Non-pigmented ciliary epithelial cell (primary cell): ENCODE measurements at places on chromosomes 3 and 15.
A peak's percentile ranks its signal among the peaks of the same experiment; 100 is the strongest.

DNA sequence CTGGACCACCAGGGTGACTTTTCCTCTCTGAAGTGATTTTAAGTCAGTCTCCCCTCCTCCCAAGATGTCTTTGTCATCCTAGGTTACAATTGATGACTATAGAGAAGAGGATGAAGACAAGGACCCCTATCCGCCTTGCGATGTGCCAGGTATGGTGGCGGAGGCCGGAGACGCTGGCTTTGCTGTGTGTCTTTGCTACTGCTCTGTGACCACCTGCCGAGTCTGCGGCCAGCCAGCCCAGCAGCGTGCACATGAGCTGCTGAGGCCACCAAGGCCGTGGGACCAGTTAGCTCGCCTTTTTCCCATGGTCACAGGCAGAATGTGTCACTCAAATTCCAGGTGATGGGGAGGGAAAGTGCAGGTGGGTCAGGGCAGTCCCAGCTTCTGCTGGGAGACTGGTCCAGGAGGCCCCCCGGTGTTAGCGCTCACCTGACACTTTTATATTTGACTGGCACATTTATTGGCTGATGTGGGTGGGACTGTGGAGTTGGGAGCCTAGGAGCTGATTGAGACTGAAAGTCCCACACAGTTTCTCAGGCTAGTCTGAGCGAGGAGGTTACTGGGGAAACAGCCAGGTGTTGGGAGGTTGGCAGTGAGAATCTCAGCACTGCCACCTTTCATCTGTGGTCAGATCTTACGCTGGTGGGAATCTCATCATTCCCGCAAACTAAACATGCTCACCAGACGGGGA, 114.1 kb downstream of the CHDH start:
- no peak for DNase-seq

GRCh38 chr3:195187609-195188425, 83.1 kb downstream of the XXYLT1 start:
- DNase-seq: peak; percentile 53

- no peak for DNase-seq
These were observed 143.5 kb upstream of the SOX2 start for GRCh38 chr3:181568248-181568647.

GRCh38 chr15:26191193-26191592, 328.1 kb upstream of the ATP10A start:
- DNase-seq: no peak

DNA sequence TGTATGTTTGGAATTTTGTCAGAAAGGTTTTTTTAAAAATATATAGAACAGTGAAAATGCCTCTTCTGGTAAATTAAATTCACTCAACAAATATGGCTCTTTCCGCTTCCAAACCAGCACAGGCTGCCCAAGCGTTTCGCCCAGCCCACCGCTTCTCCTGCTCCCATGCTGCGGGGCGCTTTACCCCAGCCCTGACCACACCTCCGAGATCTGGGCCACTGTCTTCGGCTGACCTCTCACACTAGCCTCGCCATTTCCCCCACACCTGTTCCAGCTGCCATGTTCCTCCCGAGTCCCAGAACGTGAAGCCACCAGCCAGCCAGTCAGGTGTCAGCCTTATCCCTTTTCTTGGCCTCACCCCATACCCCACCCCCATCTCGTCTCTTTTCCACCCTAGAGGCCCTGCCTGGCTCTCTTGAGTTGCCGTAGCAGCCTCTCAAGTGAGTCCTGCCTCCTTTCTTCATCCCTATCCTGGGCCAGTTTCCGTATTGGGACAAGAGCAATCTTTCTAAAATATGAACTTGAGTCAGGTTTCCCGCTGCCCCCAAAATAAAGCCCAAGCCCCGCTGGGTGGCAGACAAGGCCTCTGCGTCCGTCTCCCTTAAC, 46.5 kb downstream of the SLC12A8 start:
- no peak for DNase-seq

GRCh38 chr15:78320183-78320582, 20.0 kb upstream of the CRABP1 start:
- no peak for DNase-seq

GRCh38 chr15:59723687-59724346, 34.7 kb upstream of the BNIP2 start:
- no peak for DNase-seq

- no peak for DNase-seq
These were observed 13.6 kb upstream of the ADAMTS17 start for GRCh38 chr15:100355342-100355741.

GRCh38 chr3:144167634-144168033, 196.0 kb downstream of the DIPK2A start:
- no peak for DNase-seq

- DNase-seq: no peak
These were observed 60.2 kb downstream of the TMEM44 start for GRCh38 chr3:194572944-194573491.

GRCh38 chr15:98611808-98612207, 36.5 kb upstream of the IGF1R start:
- no peak for DNase-seq

DNA sequence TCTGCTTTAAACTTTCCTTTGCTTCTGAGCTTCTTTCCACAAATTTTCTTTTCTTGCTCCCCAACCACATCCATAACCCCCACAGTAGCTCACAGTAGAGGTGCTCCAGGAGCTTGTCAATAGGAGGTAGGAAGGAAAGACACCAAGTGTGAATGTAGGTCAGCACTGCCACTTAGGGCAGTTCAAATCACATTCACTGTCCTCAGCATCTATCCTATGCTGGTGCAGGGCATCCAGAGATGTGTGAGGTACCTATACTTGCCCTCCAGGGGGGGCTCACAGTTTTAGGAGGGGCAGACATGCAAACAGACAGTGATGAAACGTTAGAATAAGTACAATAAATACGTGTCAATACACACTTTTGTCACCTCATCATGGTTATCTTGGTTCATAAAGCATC, 1.5 kb upstream of the SPSB4 start:
- DNase-seq: no peak

- DNase-seq: no peak
These were observed 36.6 kb downstream of the OSTN start for GRCh38 chr3:191235331-191236314.

DNA sequence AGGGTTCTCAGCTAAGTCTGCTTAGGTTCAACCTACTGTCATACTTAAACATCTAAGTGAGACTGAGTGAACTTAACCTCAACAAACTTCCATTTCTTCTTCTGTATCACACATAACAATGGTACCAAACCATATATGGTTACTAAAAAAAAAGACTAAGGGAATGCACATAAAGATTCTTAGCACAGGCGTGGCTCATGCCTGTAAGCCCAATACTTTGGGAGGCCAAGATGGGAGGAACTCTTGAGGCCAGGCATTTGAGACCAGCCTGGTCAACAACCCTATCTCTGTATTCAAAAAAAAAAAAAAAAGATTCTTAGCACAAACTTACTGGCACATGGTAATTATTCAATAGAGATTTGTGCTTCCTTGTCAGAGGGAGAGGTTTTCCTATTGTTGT, 57.9 kb downstream of the ACAP2 start:
- no peak for DNase-seq

DNA sequence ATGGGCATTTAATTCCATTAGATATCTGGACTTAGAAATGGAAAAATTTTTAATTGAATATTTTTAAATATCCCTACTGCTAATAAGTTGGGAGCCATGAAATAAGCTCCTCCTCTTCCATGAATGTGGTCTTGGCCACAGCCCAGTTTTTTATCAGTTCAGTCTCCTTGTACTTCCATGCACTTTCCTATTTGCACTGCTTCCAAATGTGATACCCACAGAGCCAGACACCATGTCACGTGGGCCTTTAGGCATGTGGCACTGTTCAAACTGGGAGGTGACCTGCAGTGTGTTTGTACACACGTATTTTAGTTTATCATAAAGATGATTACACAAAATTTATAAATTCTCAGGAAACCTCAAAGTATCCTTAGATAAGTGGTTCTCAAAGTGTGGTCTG, 80.1 kb upstream of the DGKG start:
- DNase-seq: no peak

DNA sequence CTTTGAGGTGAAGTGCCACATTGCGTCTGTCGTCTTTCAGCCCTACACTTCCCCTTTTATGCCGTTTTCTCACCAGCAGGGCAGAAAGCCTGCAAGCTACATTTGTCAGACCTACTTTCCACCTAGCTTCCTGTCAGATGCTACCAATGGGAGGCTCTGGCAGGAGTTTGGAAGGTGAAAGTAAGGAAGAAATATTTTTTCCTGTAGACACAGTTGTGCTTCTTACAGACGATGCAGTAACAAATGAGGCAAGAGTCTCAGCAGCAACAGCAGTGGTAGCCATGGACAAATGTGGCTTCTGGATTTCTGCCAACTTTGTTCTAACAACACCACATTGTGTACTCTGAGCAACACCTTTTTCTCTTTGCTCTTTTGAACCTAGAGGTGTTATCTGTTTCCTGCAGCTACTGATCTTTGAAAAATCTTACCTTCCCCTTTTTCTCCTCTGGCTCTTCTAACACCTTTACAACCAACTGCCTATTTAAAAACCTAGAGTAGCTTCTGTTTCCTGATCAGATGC, 70.6 kb upstream of the STT3B start:
- DNase-seq: no peak

DNA sequence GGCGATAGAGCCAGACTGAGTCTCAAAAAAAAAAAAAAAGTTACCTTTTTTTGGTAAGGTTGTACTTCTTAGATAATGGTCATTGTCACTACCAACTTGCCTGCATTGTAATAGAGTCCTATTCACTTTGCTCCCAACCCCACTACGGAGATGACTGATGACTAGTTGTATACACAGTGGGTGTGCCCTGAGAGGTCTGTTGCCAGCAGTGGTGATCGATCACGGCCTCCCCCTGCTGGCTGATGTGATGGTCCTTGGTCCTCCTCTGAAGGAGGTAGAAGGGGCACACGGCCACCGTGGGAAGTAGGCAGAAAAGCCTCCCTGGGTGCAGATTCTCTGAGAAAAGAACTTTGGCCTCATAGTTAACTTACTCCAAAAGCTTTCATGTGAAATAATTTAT, 10.7 kb downstream of the GCNT3 start:
- peak; percentile 19 for DNase-seq

GRCh38 chr15:65196637-65197336, 11.6 kb upstream of the CLPX start:
- no peak for DNase-seq

- DNase-seq: no peak
These were observed 4.9 kb downstream of the ACAD11 start for GRCh38 chr3:132654721-132655120.

- no peak for DNase-seq
These were observed 796.6 kb upstream of the ROBO1 start for GRCh38 chr3:80564391-80564790.

DNA sequence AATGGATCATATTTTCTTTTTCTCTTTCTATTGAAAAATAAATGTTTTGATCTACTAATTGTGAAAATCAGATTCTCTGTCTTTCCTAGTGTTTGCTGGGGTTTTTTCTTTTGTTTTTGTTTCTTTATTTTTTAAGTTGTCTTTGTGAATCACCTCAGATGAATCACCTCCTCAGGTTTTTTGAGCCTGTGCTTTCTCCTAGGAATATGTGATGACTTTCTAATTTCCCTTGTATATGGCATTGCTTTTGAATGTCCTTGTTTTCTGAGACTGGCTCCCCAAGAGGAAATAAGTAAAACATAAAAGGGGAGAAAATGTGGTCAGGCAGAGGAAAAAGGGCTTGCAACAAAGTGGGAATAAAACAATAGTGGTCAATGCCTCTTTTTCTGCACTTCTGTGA, 750.0 kb downstream of the ZPLD1 start:
- DNase-seq: no peak

DNA sequence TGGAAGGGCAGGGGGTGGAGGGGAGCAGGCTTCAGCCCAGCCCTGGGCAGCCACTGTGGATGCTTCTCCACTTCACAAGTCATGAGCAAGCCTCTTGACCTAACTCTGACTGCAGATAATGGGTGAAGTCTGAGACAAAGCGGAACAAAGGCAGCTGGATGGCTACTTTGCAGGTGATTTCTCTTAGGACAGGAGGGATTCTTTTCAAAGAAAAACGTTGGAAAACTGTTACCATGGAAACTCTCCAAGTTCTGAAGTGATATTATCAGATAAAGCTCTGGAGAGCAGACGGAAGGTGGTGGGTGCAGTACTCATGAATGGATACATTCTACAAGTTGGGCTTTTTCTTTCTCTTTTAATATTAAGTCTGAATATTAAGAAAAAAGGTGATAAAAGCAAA, 254.2 kb upstream of the SLCO3A1 start:
- no peak for DNase-seq
